T-cell (primary cell): ENCODE measurements at places on chromosomes 11 and 22.

DNA sequence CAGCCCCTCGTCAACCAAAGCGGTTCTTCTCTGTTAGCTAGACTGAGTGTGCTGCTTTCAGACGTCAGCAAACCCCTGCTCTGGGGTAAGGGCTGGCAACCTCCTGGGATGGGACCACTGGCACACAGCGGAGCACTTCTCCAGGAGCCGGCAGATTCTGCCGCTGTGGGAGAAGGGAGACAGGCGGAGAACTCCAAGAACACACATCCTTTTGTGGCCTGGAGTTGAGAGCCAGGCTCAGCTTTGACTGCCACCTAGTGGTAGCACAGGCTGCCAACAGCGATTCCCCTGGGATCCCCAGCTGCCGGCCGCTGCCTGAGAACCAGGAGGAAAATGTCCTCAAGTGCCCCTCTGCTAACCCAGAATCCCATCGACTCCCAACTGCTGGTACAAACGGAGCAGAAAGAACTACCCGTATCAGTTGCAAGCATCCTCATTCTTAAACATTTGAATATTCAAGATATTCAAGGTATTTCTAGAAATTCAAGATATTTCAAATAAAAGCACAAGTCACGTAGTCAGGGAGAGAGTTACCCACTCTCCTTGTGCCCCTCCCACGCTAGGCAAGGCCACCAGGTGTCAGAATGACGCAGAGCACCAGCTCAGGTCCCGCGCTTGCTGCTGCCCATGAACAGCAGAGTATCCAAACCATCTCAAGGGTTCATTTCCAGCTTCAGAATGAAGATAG is 4.9 kb downstream of the LTO1 start:
- H3K27me3 ChIP-seq, result no peaks in the 10 kb centered on the region
- no peak overlapping the region for H3K27ac ChIP-seq
- H3K4me3 ChIP-seq, result no peak overlapping the region

- H3K27me3 ChIP-seq, result no peaks in the 10 kb centered on the region
- H3K27ac ChIP-seq, result no peak overlapping the region
- H3K4me3 ChIP-seq, result no peak overlapping the region
- no peaks in the 10 kb centered on the region for H3K36me3 ChIP-seq
Observed at GRCh38 chr11:86608251-86608799, 64.1 kb downstream of the ME3 start.

GRCh38 chr11:92827132-92827531 is 142.3 kb upstream of the MTNR1B start:
- H3K36me3 ChIP-seq, result no peaks in the 10 kb centered on the region
- H3K4me1 ChIP-seq, result no peaks in the 10 kb centered on the region
- DNase-seq, result no peak
- no peak overlapping the region for H3K27ac ChIP-seq

GRCh38 chr22:22771696-22772377 is 115.8 kb upstream of the IGLL5 start:
- no peak overlapping the region for H3K4me3 ChIP-seq
- no peaks in the 10 kb centered on the region for H3K4me1 ChIP-seq
- no peak overlapping the region for H3K27ac ChIP-seq
- DNase-seq, result no peak

GRCh38 chr11:24298146-24298545 is 198.7 kb upstream of the LUZP2 start:
- no peak overlapping the region for H3K4me3 ChIP-seq
- DNase-seq, result no peak
- H3K27ac ChIP-seq, result no peak overlapping the region
- H3K4me1 ChIP-seq, result no peaks in the 10 kb centered on the region

DNA sequence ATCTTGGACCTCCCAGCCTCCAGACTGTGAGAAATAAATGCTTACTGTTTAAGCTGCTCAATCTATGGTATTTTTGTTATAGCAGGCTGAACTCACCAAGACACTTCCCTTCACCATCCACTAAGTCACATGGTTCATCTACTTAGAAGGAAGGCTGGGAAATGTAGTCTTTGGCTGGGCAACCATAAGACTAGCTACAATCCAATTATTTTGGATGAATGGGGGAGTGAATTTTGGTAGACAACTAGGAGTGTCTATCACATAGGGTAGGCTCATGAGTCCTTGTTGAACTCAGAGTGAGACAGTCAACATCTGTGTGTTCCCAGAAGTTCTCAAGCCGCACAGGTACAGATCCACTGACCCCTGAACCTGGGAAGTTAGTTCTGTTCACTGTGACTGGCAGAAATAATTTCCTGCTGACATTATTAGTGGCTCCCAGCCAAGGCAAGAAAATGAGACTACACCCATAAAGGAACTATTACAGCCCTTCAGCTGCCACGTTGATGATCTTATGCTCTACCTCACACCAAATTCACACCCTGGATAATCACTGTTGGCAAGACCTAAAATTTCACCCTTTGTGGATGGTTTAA is 3.1 kb upstream of the SLC35C1 start:
- DNase-seq, result no peak
- H3K27me3 ChIP-seq, result no peaks in the 10 kb centered on the region
- H3K36me3 ChIP-seq, result no peaks in the 10 kb centered on the region
- H3K4me3 ChIP-seq, result no peak overlapping the region
- peaks cover 9% of the 10 kb centered on the region for H3K4me1 ChIP-seq

GRCh38 chr22:44570476-44571445 is 72.7 kb upstream of the RTL6 start:
- no peaks in the 10 kb centered on the region for H3K36me3 ChIP-seq
- H3K4me1 ChIP-seq, result no peaks in the 10 kb centered on the region
- H3K27ac ChIP-seq, result no peak overlapping the region
- H3K27me3 ChIP-seq, result no peaks in the 10 kb centered on the region
- no peak for DNase-seq

DNA sequence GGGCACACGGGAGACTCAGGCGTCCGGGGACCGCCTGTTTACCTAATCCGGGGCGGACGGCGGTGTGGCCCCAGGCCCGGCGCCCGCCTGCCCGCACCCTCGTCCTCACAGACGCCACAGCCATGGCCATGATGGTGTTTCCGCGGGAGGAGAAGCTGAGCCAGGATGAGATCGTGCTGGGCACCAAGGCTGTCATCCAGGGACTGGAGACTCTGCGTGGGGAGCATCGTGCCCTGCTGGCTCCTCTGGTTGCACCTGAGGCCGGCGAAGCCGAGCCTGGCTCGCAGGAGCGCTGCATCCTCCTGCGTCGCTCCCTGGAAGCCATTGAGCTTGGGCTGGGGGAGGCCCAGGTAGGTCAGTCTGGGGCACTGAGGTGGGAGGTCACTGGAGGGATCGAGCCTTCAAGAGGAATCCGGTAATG is 10.0 kb upstream of the RAB1B start:
- H3K27me3 ChIP-seq, result no peaks in the 10 kb centered on the region
- H3K4me1 ChIP-seq, result peaks cover 38% of the 10 kb centered on the region
- H3K27ac ChIP-seq, result peak overlapping the region; percentile 96
- no peak for DNase-seq
- peaks cover 38% of the 10 kb centered on the region for H3K36me3 ChIP-seq
- H3K4me3 ChIP-seq, result peak overlapping the region; percentile 89

DNA sequence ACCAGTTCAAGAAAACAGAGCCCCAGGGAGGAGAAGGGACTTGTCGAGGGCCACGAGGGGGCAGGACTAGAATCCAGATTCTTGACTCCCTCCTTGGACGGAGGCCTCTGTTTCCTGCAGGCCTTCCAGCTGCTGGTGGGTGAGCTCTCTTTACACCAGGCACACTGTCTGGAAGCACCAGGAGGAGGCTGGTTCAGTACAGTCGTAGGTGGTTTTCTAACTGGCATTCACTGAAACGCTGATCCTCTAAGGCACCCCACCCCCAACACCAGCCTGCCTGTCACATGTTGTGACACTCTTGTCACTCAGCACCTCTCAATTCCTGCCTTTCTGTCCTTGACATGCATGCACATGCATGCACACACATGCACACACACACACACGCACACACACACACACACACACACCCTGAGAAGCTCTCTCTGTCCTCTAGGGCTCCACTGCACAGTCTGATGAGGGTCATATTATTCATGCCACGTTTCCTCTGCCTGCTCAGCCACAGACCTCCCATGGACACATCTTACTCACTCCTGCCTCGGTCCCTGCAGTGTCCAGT is 751 bp downstream of the MS4A10 start:
- no peak overlapping the region for H3K27ac ChIP-seq
- peaks cover 5% of the 10 kb centered on the region for H3K27me3 ChIP-seq

- H3K36me3 ChIP-seq, result no peaks in the 10 kb centered on the region
- peaks cover 38% of the 10 kb centered on the region for H3K4me1 ChIP-seq
- H3K27ac ChIP-seq, result peak overlapping the region; percentile 67
- DNase-seq, result peak; percentile 26
- H3K4me3 ChIP-seq, result peak overlapping the region; percentile 68
- H3K27me3 ChIP-seq, result no peaks in the 10 kb centered on the region
Observed at GRCh38 chr11:47399860-47400767, 8.3 kb upstream of the SLC39A13 start.

- no peaks in the 10 kb centered on the region for H3K4me1 ChIP-seq
- H3K4me3 ChIP-seq, result no peak overlapping the region
- DNase-seq, result no peak
- H3K27me3 ChIP-seq, result no peaks in the 10 kb centered on the region
- H3K36me3 ChIP-seq, result peaks cover 2% of the 10 kb centered on the region
Observed at GRCh38 chr22:46963672-46964545, 201.5 kb downstream of the TBC1D22A start.

DNA sequence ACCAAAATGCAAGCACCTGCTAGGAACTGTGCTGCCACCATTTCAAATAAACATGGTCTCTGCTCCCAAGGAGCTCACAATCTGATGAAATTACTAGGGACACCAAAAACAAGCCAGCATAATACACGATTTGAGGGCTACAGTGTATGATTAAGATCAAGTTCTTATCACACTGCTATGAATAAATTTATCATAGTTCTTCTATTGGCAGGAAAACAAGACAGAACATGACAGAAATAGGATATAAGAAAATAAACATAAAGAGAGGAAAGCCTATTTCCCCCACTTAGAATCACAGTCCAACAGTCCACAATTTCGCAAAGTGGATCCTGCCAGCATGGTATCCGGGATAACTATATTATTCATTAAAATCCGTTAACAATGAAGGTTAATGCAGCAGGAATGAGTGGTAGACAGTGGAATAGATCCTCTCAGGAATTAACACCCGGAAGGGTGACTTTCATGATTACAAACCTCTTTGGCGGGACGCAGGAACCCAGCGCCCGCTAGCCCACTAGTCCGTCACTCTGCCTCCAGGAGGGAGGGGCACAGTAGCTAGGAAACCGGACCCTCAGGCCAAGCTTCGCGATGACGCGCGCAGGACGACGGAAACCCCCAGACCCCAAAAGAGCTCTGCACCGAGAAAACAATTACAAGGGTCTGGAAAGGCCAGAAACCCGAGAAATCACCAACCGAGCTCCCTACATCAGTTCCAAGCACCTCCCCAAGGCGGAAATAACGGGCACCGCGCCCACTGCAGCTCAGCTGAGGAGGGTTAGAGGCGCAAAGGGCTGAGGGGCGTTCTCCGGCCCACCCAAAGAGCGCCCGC is 607 bp downstream of the CCDC82 start:
- no peak for DNase-seq
- H3K4me3 ChIP-seq, result peak overlapping the region; percentile 68
- H3K36me3 ChIP-seq, result no peaks in the 10 kb centered on the region
- peaks cover 15% of the 10 kb centered on the region for H3K4me1 ChIP-seq
- H3K27ac ChIP-seq, result peak overlapping the region; percentile 59
- H3K27me3 ChIP-seq, result no peaks in the 10 kb centered on the region

- no peaks in the 10 kb centered on the region for H3K36me3 ChIP-seq
- H3K27me3 ChIP-seq, result no peaks in the 10 kb centered on the region
- DNase-seq, result no peak
- no peak overlapping the region for H3K27ac ChIP-seq
- H3K4me3 ChIP-seq, result no peak overlapping the region
Observed at GRCh38 chr11:44016546-44017442, 31.0 kb upstream of the ACCSL start.

DNA sequence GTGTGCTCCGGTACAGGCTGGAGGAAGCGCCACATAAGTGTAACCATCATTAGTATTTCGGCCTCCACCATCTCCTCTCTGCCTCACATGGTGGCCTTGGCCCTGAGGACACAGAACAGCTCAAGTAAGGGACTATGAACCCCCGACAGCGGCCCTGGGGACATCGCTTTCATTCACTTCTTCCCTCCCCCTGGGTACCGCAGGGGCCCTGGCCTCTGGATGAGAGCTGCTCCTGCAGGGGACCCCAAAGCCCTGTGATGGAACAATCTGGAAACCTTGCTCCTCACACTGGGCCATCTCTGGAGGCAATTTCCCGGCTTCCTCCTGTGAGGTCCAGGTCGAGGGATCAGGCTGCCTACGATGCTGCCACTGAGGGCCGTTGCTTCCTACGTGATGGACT is 565.5 kb downstream of the BRD1 start:
- H3K4me3 ChIP-seq, result no peak overlapping the region
- no peak overlapping the region for H3K27ac ChIP-seq
- DNase-seq, result no peak
- no peaks in the 10 kb centered on the region for H3K4me1 ChIP-seq

DNA sequence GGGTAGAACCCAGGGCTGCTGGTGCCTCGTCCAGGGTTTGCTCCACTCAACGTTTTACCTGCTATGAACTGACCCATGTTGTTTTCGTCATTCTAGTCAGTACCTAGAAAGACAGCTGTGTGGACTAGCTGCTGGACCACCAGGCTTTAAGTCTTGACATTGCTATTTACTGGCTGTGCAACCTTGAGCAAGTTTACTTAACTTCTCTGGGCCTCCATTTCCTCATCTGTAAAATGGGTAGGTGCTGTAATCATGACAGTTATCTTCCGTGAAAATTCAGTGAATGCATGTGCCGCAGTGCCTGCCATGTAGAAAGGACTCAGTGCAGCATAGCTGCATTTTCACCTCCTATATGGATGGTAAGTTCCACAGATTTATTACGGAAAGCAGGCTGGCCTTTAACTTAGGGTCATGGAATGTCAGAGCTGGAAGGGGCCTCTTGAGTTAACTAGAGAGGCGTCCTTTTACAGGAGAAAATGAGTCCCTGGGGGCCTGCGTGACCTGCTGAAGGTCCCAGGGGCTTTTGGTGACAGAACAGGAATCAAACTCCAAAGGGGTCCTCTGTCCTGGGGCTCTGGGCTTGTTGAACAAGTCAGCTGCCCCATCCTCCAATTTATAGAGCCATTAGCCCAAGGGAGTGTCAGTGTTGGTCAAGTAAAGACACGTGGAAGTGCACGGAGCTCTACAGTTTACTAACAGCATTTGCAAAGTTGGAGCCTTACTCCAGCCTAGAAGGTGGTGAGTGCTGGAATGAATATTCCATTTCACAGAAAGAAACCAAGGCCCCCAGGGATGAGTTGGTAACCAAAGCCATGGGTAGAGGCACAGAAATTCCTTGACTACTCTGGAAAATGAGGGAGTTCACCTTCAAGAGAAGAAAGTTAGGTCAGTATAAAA is 12.0 kb upstream of the MALAT1 start:
- H3K27me3 ChIP-seq, result peaks cover 18% of the 10 kb centered on the region
- H3K4me1 ChIP-seq, result peaks cover 3% of the 10 kb centered on the region
- DNase-seq, result no peak

DNA sequence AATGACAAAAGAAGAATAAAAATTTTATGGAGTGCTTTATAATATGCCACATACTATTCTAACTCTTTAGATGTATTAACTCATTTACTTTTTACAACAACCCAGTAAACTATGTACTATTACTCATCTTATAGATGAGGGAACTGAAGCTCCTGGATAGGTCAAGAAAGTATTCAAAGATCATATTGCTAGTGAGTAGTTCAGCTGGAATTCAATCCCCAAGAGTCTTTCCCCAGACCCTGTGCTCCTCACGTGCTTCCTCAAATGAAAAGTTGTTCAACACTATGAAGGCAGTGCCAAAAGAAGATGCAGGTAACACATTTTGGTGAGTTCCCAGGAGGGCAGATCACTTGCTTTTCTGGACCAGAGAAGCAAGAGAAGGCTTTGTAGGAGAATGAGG is 46.8 kb downstream of the BTG4 start:
- no peaks in the 10 kb centered on the region for H3K27me3 ChIP-seq
- no peak for DNase-seq
- no peak overlapping the region for H3K27ac ChIP-seq
- H3K4me1 ChIP-seq, result no peaks in the 10 kb centered on the region
- H3K4me3 ChIP-seq, result no peak overlapping the region
